Tongue (tissue), 3 donors: ENCODE measurements at places on chromosomes 13 and 19. TPM values are rescaled to one million over a fixed set of nuclear protein-coding genes. Genes with fewer than 3 reads are reported as not detected.
A peak's percentile ranks its signal among the peaks of the same experiment; 100 is the strongest.

GRCh38 chr19:50516964-50517703, 3.4 kb upstream of the ASPDH start:
- DNase-seq = no peak

- peak; percentile 83 for DNase-seq
Measured at GRCh38 chr19:16584248-16585093, 12.3 kb upstream of the SLC35E1 start.

DNA sequence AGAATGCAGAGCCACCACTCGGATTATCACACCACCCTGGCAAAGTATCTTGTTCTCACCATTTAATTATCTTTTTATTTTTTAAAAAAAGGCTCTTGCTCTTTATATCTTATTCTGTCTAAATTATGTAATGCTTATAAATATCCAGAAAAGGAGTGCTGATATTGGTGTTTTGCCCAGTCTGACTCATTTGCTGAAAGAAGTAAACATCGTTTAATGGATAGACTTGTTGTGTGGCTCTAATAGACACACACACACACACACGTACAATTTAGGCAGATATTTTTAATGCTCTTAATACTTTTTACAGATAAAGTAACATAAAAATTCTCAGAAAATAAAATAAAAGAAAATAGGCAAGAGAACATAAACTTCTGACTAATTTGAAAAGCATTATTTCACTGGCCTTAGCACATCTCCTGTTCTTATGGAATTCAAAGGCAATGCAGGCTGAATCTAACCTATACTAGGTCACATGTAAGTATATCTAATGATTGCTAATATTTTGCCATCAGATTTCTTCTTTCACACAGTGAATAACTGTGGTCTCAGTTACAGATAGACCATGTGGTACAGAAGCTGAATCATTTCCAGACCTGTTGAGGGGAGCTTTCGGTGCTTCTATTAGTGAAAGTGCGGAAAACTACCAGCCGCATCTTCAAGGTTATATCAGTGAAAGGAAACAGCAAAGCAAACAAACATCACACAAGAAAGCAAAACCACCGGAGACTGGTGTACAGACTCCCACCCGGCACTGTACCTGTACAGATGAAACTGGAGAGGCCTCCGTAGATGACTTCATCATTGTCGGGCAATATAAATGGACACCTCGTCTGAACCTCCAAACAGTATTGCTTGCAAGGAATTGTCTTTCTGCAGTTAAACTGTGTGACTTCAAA, 642.1 kb upstream of the ARGLU1 start:
- no peak for DNase-seq

DNA sequence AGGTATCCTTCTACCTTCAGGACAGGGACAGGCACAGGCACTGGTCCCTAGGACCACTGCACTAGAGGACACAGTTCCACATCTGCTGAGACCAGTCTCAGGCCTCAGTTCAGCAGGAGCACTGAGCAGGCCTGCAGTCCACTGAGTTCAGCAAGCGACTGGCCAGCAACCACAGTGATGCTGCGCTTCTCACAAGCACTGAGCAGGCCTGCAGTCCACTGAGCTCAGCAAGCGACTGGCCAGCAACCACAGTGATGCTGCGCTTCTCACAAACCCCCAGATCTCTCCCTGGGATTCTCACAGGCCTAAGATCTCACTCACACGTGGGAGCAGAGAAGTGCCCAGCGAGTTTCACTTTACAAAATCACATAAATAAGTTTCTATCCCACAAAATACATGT, 140.6 kb downstream of the IRS2 start:
- DNase-seq = no peak

DNA sequence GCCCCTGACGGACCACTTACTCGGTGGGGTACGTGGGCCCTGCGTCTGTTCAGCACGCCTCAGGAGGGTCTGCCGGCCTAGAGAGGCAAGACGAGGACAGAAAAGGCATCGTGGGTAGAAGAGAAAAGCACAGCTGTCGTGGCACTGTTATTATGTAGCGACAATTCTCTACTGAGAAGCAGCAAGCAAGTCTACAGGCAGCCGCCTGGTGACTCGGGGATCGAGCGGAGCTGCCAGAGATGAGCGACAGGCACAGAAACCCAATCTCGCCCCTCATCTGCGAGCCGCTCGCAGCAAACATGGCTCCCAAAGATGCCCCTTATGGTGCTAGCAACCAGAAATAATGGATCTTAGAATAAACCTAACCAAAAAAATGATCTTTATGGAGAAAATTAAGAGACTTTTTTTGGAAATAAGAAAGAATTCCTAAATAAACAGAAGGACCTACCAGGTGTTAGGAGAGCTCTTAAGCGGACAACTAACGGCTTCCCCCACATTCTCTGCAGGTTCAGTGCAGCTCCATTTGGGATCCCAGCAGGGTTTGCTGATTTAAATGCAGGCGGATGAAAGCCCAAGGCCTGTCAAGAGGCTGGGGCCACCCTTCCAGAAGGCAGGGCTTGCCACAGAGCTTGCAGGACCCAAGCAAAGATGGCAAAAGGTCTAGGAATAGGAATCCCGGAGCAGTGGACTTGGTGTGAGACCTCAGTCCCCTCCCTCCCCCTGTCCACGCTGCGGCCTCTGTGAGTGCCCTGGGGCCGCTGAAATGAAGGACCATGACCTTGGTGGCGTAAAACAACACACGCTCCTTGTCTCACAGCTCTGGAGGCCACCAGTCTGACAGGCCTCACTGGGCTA, 152.6 kb downstream of the KDM4B start:
- DNase-seq = no peak

DNA sequence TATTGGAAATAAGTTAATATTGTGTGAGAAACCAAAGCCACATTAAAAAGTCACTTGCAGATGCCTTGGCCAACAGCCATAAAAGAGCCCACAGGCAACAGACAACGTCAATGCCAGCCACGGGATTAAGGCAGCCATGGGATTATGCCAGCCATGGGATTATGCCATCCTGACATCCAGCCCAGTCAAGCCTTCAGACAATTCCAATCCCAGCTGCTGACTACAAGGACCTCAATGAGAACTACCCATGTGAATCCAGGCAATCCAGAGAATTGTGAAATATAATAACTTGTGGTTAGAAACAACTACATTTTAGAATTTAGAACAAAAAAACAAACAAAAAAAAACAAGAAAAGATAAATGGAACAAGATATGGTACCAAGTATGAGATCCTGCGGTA, 356.6 kb downstream of the EFNB2 start:
- no peak for DNase-seq

DNA sequence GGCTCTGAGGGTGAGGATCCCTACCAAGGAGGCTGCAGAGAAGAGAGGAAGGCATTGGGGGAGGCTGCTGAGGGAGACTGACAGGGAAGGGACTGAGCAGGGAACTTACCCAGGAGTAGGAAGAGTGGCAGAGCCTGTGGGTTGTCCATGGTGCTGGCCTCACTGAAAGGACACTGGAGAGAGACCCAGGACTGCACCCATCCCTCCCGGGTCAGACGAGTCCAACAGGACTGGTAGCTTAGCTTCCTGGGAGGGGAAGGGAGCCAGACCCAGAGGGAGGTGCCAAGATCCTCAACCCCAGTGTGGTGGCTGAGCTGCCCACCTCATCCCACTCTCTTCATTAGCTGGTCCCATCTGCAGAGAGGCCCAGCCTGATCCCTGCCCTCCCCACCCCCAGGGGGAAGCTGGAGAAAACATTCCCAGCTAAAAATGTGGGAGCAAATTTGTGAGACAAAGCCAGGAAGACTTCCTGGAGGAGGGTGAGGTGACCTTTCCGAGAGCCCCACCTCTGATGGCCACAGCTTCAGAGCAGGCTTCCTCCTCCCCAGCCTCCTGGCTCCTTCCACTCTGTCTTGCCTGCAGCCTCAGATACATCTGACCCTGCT, at the start of gene VSIG10L:
TSS of gene VSIG10L (minus strand) at position 164 of the 605 bp plus-strand sequence. CDS start at position 149, 15 bp downstream.
- DNase-seq = no peak

- DNase-seq = no peak
Measured at GRCh38 chr19:2896694-2897093, 4.0 kb upstream of the ZNF57 start.

- DNase-seq = no peak
Measured at GRCh38 chr13:41079725-41080124, 18.4 kb downstream of the WBP4 start.

GRCh38 chr19:50162988-50163387, at the start of gene IZUMO2:
Gene IZUMO2 (minus strand): TSS chr19:50163281. CDS start chr19:50163194, 87 bp downstream.
- DNase-seq = peak; percentile 9

DNA sequence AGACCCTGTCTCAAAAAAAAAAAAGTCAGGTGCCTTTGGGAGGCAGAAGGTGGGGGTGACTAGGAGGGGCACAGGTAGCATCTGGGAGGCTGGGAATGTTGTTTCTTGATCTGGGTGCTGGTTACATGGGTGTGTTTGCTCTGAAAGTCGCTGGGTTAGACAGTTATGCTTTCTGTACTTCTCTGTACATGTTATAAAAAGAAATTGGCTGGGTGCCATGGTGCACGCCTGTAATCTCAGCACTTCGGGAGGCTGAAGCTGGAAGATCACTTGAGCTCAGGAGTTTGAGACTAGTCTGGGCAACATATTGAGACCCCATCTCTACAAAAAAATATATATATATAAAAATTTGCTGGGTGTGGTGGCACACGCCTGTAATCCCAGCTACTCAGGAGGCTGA, 15.1 kb downstream of the NOSIP start:
- peak; percentile 69 for DNase-seq

DNA sequence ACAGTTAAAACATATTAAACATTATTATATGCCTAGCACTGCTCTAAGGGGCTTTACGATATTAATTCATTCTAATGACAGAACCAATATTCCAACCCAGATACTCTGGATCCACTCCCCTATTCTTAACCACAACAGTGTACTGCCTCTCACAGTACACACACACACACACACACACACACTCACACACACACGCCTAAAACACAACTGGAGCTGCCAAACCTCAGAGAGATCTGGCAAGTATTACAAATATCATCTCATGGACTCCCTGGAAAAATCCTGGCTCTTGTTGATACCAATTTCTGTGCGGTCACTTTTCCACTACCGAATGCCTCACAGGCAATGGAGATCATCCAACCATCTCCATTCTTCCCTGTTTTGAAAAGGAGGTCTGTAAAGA, 1.3 kb downstream of the ZNF780A start:
- DNase-seq = peak; percentile 1

DNA sequence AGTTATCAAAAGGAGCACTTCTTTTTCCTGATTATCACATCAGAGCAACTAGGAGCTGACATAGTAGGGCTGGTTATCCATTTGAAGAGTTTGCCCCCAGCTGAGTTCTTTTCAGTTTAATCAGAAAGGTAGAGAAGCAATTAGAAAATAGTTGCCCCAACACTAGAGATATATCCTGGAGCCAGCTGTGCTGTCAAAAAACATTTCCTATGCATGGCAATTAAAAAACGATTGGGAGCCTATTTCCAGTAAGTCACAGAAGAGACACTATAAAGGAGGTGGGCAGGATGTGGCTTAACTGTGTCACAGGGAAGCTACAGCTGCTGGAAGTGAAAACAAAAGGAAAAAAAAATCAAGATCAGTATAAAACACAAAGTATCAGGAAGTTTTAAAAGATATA, 155.7 kb upstream of the SLITRK1 start:
- DNase-seq = no peak

DNA sequence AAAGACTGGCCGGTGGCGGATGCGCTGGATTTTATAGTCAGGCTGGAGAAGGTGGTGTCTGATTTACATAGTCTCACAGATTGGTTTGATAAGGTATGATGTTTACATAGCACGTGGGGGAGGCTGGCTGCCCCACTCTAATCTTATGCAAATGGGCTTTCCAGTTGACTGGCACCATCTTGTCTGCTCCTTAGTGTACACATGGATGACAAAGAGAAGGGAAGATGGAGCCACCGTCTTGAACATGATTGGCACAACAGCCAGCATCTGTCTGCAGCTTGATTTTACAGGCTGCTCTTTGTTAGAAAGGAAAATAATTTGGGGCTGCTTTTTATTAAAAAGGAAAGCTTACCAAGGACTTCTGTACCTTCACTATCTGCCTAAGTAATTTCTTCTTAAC, 265.2 kb upstream of the MAB21L1 start:
- DNase-seq = no peak

DNA sequence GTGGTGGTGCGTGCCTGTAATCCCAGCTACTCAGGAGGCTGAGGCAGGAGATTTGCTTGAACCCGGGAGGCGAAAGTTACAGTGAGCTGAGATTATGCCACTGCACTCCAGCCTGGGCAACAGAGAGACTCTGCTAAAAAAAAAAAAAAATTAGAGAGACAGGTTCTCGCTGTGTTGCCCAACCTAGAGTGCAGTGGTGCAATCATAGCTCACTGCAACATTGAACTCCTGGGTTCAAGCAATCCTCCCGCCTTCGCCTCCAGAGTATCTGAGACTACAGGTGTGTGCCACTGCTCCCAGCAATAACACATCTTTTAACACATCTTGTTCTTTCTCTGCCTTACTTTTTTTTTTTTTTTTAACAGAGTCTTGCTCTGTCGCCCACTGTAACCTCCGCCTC, 32.7 kb downstream of the CLEC17A start:
- no peak for DNase-seq

GRCh38 chr13:41788552-41788951, 172.4 kb downstream of the VWA8 start:
- DNase-seq = no peak

GRCh38 chr19:55673889-55674288, 1.1 kb upstream of the EPN1 start:
- DNase-seq = no peak

DNA sequence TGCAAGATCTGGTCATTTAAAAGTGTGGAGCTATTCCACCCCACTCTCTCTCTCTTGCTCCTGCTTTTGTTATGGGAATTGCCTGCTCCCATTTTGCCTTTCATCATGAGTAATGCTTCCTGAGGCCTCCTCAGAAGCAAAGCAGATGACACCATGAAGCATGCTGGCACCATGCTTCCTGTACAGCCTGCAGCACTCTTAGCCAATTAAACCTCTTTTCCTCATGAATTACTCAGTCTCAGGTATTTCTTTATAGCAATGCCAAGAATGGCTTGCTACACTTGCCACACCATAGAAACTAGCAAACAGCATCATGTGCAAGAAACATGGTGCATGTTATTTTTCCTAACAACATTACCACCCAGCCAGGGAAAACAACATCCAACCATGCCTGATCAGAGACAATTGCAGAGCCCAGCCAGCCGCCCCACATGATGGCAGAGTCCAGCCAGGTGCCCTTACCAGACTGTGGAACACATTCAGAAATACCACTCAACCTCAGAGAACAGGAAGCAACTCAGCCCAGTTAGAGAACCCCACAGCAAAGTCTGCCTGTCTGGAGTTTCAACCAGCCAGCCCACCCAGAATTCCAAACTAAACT, 36.9 kb downstream of the SYDE1 start:
- no peak for DNase-seq

GRCh38 chr13:47294691-47295090, 397.8 kb upstream of the HTR2A start:
- DNase-seq = no peak

DNA sequence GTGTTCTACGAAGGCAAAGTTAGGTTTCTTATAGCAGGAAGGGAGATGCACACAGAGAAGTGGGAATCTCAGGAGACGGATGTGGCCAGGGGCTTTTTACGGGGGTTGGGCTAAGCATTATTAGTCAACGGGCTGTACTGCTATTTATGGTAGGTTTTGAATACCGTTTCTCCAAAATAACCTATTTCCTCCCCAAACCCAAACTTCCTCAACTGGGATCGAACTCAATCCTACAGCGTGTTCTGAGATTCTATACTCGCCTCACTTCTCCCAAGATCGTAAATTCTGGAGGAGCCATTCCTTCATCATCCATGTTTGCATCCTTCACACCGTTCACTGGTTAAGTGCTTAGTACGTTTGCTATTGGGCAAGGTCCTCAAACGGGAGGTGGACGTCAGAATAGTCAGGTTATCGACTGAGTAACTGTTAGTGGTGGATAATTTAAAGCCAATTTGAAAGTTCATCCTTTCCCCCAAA, 1.2 kb upstream of the TRIM13 start:
- DNase-seq = no peak

CACNA1A gene
- total RNA-seq = 0.72 TPM

DCLK1 gene
- 62.5 TPM for total RNA-seq

SHC2 gene
- 18.3 TPM for total RNA-seq

JOSD2 gene
- total RNA-seq = 11.4 TPM

APC2 gene
- 1.5 TPM for total RNA-seq
